Renal cortical epithelial cell (primary cell): ENCODE measurements at places on chromosomes 2 and 18. TPM values are rescaled to one million over a fixed set of nuclear protein-coding genes. Genes with fewer than 3 reads are reported as not detected.
A peak's percentile ranks its signal among the peaks of the same experiment; 100 is the strongest.

The CPO gene
- total RNA-seq: 1.1 TPM in 1 of 2 replicates, not detected in the other

The TCF23 gene
- not detected in 2 replicates for total RNA-seq

DNA sequence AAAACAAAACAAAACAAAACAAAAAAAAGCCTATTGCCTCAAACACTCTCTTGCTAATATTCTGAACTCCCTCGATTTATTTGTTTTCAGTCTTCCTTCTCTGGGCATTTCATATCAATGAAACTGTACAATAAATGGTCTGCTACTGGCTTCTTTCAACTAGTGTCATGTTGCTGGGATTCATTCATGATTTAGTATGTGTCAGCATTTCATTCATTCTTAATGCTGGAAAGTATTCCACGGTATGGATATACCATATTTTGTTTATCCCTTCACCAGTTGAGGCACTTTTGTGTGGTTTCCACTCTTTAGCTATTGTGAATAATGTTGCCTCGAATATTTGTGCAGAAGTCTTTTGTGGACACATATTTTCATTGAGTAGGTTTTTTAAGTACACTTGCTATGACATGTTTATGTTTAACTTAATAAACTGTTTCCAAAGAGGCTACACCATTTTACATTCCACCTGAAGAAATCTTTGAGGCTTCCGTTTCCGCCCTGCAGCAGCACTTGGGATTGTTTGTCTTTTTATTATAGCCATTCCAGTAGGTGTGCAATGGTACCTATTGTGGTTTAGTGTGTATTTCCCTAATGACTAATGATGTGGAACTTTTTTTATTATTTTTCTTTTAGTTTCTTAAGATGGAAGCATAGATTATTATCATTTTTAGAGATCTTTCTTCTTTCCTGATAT lies 543.6 kb upstream of the SOX11 start:
- no peak for DNase-seq

DNA sequence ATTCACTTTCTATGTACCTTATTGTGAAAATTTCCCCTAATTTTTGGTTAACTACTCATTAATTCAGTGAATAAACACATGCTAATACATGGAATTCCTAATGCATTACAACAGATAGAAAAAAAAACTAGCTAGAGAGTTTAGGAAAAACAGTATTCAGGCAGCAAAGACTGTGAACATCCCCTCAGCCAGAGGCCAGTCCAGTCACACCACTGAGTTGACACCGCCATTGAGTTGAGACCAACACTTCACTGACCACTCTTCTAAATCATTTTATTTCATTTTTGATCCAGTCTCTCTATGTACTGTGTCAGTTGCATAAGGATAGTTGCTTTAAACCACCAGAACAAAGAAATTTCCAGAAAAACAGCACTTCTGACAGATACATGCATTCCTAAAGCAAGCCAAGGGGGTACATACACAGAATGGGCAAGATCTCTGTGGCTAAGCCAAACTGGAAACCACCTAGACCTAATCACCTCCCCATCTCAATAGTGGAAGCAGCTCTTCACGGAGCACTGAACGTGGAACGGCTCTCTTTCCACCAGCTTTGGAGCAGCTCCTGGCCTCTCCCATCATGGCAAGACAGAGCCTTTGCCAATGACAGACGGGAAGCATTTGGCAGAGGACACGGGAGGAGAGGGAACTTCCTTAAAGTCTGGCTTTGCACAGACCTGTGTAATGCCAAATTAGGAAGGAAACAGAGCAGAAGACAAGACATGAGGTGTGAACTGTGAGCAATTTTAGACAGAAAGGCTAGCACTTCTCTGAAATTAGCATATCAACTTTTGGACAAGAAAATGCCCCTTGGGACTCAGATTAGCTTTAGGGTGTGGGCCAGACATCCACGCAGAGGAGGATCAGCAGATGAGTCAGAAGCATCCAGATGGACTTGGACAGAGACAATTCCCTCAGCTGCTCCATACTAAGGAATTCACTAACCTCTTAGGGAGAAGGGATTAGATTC lies 36.4 kb downstream of the CACNB4 start:
- DNase-seq: no peak

DNA sequence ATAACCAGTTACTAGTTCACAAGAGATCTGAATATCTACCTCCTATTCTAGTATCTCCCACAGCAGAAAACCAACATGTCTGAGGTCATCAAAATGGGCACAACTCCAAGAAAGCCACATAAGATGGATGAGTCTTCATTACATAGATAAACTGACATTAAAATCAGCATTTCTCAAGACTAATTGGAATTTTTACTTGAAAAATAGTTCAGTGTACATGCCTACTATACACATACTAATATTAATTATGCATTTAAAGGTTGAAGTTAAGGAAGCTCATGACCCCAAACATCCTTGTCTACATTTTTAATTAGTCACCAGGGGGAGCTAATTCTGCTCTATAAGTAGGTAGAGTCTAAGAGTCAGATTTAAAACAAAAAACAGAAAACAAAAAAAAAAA lies 41.9 kb downstream of the ZNF521 start:
- peak; percentile 62 for DNase-seq

The CD226 gene
- 0.25 TPM in 1 of 2 replicates, not detected in the other for total RNA-seq

GRCh38 chr18:69787825-69788547 lies 159.7 kb downstream of the CD226 start:
- DNase-seq: peak; percentile 73
